ENCODE measurements at places on chromosomes 2 and 18.

DNA sequence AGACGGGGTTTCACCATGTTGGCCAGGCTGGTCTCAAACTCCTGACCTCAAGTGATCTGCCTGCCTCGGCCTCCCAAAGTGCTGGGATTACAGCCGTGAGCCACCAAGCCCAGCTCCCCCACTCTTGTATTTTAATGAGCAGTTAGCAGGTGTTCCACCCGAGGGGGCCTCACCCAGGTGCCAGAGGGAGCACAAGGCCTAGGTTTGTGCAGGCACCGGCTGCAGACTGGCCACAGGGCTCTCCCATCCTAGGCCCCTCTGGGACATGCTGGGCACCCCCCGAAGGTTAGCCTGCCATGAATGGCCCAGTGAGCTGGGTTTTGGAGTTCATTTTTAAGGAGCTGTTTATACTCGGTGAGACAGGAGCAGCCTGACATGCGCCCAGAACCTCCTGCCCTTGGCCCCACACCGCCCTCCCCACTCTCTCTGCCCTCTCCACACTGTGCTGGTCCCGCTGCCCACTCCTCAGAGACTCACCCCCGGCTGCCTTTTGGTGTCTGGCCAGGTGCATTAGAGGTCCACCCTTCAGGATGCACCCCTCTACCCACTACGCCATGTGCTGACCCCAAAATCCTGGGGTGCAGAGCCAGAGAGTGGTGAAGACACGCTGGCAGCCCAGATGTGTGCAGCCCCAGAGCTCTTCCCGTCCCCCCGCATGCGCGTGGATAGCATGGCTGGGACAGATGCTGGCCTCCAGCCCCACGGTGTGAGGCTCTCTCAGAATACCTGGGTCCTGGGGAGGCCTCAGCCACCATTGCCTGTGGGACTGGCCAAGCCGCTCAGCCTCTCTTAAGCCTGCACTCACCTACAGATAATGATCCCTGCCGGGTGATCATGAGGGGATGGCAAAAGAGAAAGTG is 11.2 kb upstream of the KLF11 start:
- DNase-seq: no peak

DNA sequence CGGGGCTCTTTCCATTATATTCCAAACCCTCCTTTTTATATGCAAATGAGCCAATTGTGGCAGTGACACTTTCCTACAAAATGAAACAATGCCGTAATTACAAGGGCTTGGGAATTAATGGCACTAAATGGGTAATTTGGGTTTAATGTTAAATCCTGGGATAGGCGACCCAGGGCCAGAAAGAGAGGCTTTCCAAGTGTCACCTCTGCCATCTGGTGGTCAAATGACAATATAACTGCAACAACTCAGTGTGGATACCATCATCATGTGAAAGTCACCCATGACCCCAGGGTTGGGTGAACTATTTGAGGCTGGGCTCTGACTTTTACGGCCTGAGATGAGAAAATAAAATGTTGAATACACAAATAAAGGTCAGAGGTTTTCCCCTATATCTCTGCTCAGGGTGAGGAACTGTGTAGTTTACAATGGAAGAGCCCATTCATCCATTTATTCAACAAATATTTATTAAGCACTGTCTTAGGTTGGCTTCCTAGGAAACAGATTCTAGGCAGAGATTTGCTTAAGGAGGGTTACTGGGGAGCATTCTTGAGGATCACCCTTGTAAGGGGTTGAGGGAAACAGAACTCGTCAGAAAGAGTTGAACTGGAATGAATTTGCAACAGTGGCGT is 13.6 kb upstream of the THADA start:
- DNase-seq: peak; percentile 74

DNA sequence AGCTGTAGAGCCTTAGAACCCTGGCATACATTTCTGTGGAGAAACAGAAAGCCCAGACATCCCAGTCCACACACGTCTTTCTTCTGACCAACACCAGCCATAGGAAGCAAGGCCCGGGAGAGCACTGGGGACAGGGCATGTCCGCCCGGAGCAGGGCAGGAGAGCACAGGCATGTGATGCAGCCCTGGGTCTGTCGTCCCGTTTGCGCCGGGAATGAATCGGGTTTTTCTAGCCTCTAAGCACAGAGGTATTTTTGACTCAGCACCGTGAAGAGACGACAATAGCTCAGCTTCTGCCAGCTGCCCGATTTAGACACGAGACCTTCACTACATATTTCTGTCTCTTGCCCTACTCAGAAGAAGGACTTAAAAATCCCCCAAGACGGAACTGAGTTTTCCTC is 7.3 kb upstream of the AMMECR1L start:
- no peak for DNase-seq

- no peak for DNase-seq
Observed at GRCh38 chr2:220371211-220371610, 743.8 kb downstream of the SLC4A3 start.
